ENCODE measurements at places on chromosomes 3 and 15.
A peak's percentile ranks its signal among the peaks of the same experiment; 100 is the strongest.

DNA sequence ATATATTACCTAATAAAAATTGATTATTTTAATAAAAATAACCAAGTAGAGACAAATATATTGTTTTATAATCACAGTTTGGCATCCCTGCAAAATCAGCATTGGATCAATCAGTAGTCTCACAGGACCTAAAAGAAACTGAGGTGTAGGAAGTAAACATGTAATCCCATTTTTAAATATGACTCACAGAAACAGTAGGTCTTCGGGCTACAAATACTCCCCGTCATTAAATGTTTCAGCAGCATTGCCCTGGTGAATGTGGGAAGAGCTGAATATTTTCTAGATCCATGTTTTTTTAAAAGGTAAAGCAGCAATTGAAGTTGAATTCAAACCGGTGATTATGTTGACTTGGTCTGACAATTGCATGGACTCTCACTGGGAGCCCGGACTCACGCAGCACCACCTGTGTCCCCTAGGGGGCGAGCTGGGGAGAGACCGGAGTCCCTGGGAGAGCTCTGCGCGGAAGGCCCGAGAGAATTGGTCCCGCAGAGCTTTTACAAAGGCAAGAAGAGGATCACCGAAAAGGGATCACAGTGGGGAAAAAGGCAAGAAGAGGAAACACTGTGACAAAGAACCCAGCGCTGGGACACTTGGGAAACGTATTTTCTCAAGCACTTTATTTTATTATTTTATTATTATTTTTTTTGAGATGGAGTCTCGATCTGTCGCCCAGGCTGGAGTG, 17.2 kb upstream of the USP3 start:
- DNase-seq = peak; percentile 61

- DNase-seq = no peak
Measured at GRCh38 chr15:40870716-40871115, 3.3 kb downstream of the RHOV start.

GRCh38 chr3:59285560-59285959, 235.7 kb upstream of the CFAP20DC start:
- DNase-seq = no peak

DNA sequence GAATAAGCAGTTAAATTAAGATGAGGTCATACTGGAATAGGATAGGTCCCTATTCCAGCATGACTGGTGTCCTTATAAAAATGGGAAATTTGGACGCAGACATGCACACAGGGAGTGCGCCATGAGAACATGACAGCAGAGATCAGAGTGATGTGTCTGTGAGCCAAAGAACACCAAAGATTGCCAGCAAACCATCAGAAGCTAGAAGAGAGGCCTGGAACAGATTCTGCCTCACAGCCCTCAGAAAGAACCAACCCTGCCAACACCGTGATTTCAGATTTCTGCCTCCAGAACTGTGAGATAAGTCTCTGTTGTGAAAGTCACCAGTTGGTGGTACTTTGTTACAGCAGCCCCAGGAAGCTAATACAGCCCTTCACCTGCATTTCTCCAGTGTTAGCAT, 34.7 kb downstream of the EPHB1 start:
- DNase-seq = no peak

- DNase-seq = no peak
Measured at GRCh38 chr3:45612918-45613602, 18.5 kb downstream of the LIMD1 start.

- DNase-seq = no peak
Measured at GRCh38 chr15:70853973-70854665, at the start of gene LARP6. TSS of gene LARP6 (minus strand) at chr15:70854157. CDS start at chr15:70854088, 69 bp downstream.

- peak; percentile 94 for DNase-seq
Measured at GRCh38 chr3:141184430-141184829, 47.2 kb upstream of the PXYLP1 start.

DNA sequence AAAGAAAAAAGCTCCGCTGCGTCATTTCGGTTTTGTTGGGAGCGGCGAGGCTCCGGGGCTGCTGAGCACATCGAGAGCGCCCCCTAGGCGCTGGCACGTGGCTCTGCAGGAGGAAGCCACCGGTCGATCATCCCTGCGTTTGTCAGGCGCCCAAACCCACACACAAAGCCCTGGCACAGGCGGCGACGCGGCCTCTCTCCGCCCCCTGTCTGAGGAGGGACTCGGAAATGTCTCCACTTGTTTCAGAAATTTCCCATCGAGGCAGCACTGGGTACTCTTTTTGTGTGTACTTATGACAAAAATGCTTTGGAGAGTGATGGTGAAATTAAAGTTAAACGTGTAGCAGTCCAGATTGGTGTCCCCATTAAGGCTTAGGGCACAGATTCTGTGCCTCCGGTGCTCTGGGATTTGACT, 407.3 kb upstream of the ONECUT1 start:
- DNase-seq = peak; percentile 35

DNA sequence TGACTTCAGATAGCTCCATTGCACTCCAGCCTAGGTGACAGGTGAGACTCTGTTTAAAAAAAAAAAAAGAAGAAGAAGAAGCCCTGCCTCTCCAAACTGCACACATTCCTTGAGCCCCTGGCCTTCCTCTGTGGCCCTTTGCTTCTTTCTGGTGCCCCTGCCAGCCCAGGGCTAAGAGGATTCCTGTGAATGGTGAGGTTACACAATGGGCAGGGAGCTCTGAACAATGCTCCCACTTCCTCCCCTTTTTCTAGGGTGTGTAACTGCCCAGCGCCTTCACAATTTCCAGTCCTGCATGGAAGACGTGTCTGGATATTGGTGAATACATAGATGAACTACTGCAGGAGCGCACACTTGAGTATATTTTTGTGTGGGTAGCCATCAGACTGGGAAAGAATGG, 3.6 kb upstream of the AMOTL2 start:
- no peak for DNase-seq

DNA sequence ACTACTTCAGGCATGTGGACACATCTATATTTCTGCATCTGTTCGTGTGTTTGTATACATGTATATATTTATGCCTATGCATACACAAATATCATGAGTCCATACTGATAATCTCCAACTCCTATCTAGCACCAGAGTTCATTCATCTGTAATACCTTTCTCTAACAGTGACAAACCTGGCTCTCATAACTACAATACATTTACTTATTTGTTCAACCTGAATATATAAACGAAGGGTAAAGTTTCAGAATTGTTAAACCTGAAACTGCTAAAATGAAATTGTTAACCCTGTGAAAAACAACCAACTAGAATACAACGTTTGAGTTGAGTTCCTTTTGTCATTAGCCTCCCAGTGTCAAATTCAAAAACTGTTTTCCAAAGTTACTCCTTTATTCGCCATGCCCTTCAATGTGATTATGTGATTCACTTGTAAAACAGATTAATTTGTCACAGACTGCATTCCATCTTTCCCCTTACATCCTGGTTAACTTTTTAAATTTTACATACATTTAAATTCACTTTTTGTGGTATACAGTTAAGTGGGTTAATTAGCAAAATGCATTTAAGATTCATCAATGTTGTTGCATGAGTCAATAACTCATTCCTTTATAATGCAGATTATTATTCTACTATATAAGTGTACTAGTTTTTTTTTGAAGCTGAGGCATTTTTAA, 58.5 kb downstream of the PIK3R4 start:
- DNase-seq = no peak

GRCh38 chr15:51825698-51826097, 3.8 kb upstream of the TMOD3 start:
- DNase-seq = no peak

DNA sequence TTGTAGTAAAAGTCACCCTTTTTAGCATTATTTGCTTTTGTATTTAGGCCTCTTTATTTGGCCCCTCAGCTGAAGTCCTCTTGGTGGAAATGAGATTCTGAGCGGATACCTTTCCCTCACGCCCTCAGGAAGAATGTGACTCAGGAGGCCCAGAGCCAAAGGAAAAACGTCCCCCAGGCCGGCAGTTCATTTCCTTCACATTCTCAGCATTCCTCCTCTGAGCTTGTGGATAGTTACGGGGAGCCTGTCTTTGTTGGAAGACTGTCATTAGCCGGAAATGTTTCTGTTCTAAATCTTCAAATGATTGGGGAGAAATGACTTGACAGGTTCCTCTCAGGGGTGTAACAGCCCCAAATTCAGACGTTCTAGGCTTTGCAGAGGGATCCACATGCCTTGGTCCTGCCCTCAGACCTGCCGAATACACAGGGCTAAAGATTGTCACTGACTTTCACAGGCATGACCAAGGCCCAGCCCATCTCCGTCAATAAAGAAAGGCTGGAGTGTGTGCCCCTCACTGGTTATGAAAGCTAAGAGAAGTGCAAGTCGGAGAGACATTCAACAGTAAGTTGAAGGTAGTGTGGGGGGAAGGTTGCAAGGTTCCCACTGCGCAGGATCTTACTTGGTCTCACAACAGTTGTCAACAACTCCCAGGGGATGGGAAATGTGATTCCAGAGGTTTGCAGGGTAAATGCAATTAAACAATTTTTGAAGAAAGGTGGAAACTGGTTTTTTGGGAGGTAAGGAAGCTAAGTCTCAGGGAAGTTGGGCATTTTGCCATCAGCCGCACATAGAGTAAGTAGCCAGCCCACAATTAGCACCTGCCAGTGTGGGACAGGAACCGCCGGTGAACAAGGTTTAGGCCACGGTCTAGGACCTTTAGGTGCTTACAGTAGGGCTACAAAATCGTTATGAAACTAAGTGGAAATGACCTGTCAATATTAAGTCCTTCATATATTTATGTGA, 39.7 kb upstream of the MYZAP start:
- DNase-seq = peak; percentile 70

DNA sequence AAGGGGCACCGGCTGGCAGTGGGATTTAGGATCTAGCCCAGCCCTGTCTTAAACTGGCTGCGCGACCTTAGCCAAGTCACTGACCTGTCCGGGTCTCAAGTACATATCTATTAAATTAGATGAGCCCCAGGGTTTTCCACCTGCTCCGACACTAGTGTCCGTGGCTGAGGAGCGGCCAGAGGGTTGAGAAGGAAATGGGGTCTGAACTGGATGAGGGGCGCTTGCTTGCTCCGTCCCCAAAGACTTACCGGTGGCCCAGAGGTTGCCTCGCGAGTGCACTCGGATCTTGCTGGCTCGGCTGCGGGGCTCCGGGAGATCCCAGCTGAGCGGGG, 285 bp downstream of the NMB start:
- DNase-seq = no peak

- DNase-seq = peak; percentile 50
Measured at GRCh38 chr15:64000183-64000951, 45.9 kb downstream of the DAPK2 start.
